ENCODE measurements at places on chromosomes 2 and 18. TPM values are rescaled to one million over a fixed set of nuclear protein-coding genes. Genes with fewer than 3 reads are reported as not detected.

Gene PARD3B
- 0.94 TPM for total RNA-seq

Gene CROCC2
- total RNA-seq, result not detected

- peak; percentile 15 for DNase-seq
Measured at GRCh38 chr2:48946449-48947048, 191.0 kb upstream of the LHCGR start.

DNA sequence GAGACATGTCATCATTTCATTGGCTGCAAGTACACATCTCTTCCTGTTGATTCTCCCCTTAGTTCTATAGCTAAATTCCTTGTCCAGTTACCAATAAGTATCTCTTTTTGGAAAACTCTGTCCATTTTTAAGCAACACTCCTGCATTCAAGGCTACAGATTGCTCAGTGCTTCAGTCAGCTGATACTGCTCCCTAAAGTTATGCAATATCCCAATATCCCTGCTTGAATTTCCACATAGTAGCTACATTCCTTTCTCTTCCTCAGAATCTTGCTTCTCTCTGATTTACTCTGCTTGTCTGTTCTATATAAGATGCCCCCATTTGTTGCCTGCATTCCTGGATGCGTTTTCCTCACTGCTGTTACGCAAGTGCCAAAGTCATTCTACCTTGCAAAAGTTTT lies 109.8 kb downstream of the PARD3B start:
- DNase-seq, result no peak

Data from epithelial cell of proximal tubule (primary cell).